ENCODE measurements at places on chromosomes 2 and 18.

GRCh38 chr18:50527636-50528307, 32.1 kb upstream of the MAPK4 start:
- DNase-seq = no peak

DNA sequence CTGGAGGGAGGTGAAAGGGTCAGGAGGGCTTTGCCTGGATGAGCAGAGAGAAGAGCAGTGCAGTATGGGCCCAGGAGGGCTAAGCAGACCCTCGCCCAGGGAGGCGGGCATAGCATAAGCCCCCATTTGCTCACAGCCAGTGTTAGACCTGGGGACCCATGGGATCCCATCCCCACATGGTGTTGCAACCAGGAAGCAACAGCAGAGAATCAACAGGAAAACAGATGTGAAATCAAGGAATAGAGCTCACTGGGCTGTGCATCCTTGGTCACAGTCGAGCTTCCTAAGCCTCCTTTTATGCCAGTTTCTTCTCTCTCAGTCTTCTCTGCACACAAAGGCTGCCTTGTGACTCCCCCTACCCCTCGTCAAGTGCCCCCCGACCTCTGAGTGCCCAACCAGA, 19.9 kb downstream of the ASB18 start:
- no peak for DNase-seq

DNA sequence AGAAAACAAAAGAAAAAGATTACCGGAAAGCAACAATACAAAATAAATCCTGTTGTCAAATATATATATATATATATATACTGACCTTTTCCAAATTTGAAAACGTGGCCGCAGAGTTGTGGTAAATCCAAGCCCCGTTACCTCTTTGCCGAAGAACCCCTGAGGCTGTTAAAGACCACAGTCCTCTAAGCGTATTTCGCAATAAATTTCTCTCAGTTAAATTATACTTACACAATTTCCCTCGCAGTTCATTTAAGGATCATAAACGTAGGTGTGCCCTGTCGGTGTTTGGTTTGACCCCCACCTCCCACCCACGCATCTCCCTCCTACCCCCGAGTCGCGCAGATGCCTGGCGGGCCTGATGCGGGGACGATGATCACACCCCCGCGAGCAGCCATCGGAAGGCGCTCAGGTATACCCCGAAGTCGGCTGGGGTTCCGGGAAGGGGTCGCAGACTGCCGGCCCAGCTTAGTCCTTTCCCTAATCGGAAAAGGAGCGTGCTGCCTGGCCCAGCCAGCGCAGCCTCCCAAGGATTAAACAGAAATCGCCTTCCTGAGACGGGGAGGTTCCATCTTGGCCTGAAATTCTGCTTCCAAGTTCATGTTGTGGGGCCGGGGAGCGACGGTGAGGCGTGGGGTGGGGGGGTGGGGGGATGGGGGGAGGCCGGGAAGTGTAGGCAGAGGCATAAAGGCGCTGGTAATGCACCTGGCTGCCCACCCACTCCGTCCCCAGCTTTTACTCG, 2.9 kb upstream of the MEIS1 start:
- no peak for DNase-seq

- DNase-seq = no peak
Observed at GRCh38 chr18:54257015-54257414, 12.3 kb upstream of the POLI start.

- no peak for DNase-seq
Observed at GRCh38 chr18:2219706-2220105, 351.6 kb downstream of the METTL4 start.

DNA sequence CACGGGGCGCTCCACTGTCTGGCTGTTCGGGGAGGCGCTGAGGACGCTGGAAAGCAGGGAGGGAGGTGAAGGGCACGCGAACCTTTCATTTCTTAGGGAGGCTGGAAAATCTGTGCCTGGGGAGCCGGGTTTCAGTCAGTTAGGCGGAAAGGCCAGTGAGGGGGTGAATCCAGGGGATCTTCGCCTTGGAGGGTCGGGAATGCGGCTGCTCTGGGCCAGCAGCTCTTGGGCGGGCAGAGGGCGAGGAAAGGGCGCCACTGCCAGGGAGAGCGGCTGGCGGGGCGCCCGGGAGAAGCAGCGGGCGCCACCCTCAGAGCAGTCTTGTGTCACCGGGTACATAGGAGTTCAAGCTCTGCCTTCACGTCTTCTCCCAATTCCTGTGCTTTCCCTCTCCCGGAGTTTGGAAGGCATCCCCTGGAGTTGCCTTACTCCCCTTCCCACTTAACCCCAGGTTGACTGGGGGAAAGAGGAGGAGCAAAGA, 1.4 kb downstream of the CCDC85A start:
- DNase-seq = no peak

GRCh38 chr2:219045937-219046550, 4.7 kb upstream of the CFAP65 start:
- DNase-seq = no peak

DNA sequence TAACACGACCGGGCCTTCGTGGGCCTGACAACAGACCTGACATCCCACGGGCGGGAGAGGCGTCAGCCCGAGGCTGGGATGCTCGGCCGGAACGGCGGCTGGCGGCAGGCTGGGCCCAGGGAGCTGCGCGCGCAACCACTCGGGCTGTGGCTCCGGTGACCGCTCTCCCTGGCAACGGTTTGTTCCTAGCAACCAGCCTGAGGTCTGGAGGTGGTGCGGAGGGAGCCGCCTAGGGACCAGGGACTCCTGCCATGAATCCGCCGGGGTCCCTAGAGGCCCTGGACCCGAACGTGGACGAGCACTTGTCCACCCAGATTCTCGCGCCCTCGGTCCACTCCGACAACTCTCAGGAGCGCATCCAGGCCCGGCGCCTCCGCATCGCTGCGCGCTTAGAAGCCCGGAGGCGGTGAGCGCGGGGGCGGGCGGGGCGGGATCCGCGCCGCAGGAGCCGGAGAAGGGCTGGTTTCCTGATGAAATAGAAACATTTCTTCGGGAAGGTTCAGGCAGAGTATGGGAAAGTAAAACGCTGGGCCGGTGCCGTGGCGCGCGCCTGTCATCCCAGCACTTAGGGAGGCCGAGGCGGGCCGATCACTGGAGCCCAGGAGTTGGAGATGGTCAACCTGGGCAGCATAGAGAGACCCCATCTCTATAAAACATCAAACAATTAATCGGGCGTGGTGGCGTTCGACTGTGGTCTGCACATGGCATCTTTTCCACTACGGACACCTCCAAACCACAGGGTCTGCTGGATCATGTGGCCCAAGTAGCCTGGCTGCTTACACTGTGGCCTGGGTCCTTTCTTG, at the start of gene DRC1:
Gene DRC1, plus strand, starts transcription at position 182 of the 803 bp plus-strand sequence. Its CDS starts 70 bp downstream, at position 252.
- no peak for DNase-seq

DNA sequence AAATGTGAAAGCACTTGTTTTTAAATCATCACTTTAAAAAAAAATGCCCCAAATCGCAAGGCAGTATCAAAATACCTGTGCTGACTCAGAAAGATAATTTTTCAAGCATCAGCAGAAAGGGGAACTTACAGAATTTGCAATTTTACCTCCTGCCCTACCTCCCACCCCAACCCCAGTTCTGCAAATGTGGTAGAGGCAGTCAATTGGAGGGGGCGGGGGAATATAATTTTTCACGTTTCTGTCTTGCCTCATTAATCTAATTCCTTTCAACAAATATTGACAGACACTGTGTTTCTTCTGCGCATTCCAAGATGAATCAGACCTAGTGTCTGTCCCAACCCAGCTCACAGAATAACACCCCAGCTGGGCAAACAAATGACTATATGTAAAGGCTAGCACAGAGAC, 76.8 kb downstream of the ALPK2 start:
- no peak for DNase-seq

- no peak for DNase-seq
Observed at GRCh38 chr2:8661235-8661634, 20.6 kb upstream of the ID2 start.

DNA sequence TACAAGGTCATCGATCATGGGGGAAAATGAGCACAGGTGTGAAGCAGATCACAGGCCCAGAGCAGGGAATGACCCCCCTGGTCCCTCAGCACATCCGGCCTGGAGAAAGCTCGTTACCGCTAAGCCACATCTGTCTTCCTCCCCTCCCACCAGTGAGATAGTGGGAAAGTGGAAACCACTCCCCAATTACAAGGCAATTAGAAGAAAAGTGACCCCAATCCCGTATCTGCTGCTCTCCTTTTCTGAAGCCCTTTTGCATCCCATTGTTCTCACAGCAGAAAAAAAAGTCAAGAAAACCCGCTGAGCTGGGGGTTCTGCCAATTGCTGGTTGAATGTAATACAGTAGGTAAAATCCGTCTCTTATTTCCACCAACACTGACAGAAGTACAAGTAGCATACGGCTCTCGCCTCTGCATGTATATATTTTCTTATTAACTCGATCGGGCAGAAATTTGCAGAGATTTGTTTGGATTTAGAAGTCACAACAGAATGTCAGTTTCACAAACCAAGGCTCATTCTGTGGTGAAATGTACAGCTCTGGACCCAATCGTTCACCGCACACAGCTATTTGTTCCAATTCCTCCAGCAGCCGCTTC, 287.0 kb downstream of the TCF4 start:
- no peak for DNase-seq

Measured in CD8-positive, alpha-beta T cell (primary cell).